CD4-positive, alpha-beta T cell treated with Interleukin-12 subunit alpha and Interleukin-12 subunit beta, for 1 hour (primary cell): ENCODE measurements at places on chromosomes 6 and 20.

DNA sequence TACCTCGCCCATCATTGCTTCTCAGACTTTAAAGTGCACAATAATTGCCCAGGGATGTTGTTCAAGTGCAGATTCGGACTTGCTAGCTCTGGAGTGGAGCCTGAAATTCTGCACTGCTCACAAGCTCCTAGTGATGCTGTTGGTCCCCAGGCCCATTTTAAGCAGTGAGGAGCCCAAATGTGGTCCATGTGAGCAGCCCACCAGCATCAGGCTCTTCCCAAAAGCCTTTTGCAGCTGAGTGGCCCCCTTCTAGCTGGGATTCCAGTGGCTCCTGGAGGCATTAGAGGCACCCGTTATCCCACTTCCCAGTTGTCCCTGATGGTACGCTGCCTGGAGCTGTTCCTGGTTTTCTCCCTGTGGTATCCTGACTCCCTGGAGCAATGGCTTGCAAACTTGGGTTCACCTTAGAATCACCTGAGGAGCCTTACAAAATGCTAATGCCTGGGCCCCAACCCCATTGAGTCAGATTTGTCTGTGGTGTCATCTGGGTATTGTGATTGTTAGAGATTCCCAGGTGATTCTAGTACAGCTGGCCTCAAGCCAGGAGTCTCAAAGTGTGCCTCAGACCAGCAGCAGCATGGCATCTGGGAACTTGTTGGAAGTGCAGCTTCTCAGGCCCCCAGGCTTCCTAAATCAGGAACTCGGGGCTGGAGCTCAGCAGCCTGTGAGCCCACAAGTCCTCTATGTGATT, 186.9 kb upstream of the SLC24A3 start:
- DNase-seq = no peak

- no peak for DNase-seq
Observed at GRCh38 chr20:54100563-54100962, 30.2 kb upstream of the BCAS1 start.

DNA sequence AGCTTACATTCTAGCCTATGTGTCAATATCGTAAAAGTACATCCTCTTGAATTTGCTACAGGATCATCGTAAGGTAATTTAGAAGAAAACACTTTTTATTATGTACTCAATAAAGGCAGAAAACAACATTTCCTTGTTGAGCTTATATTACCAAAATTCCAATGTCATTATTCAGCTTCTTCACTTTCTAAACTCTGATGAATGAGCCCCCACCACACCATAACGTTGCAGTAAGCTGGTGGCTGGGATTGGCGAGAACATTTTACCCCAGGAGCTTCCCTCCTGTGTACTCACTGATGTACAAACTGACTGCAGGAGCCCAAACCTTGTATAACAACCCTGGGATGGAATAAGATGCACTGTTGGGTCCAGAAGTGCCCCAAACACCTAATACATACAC, 238.1 kb upstream of the MARCKS start:
- DNase-seq = no peak

- peak; percentile 23 for DNase-seq
Observed at GRCh38 chr20:32359633-32360332, 1.7 kb downstream of the ASXL1 start.

DNA sequence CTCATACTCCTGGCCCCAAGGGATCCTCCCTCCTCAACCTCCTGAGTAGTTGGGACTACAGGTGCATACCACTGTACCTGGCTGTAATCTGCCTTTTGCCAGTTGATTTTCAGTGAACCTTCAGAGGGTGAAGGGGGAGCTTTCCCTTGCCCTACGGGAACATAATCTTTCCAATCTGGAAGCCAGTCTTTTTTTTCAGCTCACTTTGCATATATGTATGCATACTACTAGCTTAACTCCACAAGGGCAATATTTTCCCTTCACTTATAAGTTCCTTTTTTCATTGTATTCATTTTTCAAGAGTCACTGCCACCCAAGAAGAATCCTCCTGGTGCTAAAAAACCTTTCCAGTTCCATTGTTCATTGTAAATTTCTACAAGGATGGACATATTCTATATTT, 53.4 kb upstream of the GCM1 start:
- DNase-seq = no peak

GRCh38 chr6:47064274-47064673, 22.1 kb upstream of the ADGRF1 start:
- DNase-seq = no peak
